Urothelium cell line (cell line): ENCODE measurements at places on chromosomes 12 and 14.

GRCh38 chr12:77800501-77800900, 30.2 kb upstream of the NAV3 start:
- no peak for DNase-seq

GRCh38 chr14:23114120-23114458, 5.0 kb downstream of the CEBPE start:
- DNase-seq: no peak

DNA sequence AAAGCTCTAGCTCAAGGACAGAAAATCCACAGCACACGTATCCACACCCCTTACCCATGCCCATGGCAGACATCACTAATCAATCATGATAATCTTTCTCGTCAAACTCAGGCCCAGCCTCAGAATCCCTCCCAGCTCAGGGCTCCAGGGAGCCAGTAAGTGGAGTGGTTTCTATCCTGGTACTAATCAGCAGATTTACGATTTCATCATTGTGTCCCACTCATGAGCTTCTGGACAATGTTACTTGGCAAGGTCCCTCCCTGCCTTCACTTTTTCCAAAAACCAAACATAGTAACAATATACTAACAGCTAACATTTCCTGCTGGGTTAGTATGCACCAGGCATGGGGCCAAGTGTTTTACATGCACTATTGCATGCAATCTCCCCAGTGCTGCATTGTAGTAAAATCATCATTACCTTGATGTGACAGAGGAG, 45.8 kb upstream of the NCOR2 start:
- no peak for DNase-seq

GRCh38 chr14:24108336-24108874, 6.2 kb upstream of the DCAF11 start:
- no peak for DNase-seq
